KG1 (cell line): ENCODE measurements at places on chromosomes 11 and 22.

DNA sequence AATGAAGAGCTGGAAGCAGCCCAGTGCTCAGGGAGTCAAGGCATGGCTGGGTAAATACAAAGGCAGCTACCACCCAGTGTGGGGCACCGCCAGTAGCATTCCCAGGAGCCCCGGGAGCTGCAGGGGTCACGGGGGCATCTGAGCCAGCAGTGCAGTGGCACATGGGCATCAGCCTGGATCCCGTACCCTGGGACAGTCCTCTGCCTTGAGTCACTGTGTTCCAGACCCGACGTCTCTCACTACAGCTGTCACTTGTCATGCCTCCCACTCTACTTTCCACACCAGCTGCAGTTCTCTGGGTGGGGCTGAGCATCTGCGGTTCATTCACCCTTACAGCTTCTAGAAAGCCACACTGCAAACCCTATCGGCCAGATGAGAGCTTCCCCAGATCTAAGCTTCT is 29.6 kb downstream of the DHCR7 start:
- no peak for DNase-seq

- DNase-seq: no peak
Measured at GRCh38 chr11:63705526-63705925, 24.2 kb downstream of the RTN3 start.

GRCh38 chr11:110452720-110453119 is 23.0 kb downstream of the FDX1 start:
- DNase-seq: no peak

DNA sequence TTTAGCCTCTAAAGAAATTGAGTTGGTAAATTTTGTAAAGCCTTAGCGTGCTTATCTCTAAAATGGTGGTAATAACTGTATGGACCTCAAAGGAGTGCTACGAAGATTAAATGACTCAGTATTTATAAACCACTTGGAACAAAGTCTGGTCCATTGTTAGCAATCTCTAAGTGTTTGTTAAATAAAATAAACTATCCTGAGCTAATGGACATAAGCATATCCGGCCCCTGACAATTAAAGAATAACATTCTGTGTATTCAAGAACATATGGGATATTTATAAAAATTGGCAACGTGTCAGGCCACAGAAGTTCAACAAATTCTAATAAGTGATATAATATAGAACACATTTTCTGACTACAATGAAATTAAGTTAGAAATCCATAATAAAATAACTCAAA is 71.0 kb downstream of the MYEOV start:
- no peak for DNase-seq

GRCh38 chr11:131658952-131659351 is 288.5 kb downstream of the NTM start:
- peak; percentile 64 for DNase-seq

DNA sequence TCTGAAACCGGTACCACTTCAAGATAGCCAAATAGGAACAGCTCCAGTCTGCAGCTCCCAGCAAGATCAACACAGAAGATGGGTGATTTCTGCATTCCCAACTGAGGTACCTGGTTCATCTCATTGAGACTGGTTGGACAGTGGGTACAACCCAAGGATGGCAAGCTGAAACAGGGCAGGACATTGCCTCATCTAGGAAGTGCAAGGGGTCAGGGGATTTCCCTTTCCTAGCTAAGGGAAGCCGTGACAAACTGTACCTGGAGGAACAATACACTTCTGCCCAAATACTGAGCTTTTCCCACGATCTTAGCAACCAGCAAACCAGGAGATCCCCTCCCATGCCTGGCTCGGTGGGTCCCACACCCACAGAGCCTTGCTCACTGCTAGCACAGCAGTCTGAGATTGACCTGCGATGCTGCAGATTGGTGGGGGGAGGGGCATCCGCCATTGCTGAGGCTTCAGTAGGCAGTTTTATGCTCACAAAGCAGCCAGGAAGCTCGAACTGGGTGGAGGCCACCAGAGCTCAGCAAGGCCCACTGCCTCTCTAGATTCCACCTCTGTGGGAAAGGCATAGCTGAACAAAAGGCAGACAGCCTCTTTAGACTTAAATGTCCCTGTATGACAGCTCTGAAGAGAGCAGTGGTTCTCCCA is 59.9 kb upstream of the C11orf58 start:
- DNase-seq: no peak

- no peak for DNase-seq
Measured at GRCh38 chr11:57547854-57548377, 10.5 kb downstream of the SMTNL1 start.

DNA sequence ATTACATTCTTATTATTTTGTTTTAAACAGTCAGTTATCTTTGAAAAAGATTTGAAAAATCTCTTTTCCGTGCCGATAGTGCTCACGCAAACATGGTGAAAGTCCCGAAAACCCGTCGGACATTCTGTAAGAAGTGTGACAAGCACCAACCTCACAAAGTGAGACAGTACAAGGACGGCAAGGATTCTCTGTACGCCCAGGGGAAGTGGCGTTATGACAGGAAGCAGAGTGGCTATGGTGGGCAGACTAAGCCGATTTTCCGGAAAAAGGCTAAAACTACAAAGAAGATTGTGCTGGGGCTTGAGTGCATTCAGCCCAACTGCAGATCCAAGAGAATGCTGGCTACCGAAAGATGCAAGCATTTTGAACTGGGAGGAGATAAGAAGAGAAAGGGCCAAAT is 28.7 kb upstream of the CTSD start:
- no peak for DNase-seq

DNA sequence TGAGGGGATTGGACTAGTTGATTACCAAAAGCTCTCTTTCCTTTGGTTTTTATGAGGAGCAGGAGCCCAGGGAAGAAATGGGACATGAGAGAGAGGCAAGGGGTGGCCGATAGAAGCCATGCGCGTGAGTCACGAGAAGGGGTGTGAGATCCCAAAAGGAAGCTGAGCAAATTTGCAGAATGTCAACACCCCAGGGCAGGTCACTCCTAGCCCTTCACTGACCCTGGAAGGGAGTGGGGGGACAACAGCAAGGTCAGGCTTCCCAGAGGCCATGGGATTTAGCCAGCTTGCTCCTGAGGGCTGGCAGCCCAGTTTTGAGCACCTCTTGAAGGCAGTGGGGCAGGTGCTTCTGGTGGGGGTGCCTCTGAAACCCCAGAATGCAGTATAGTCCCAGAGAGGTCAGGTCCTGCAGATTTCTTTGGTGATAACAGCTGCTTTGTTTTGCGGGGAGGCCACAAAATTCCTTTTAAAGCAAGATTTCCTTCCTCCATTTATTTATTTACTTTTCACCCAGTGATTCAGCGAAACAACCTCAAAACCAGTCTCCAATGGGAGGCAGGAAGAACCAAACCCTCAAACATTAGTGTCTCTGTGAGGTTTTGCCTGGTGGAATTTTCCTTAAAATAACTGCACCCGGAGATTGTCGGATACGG is 40.1 kb upstream of the TIMP3 start:
- DNase-seq: no peak

GRCh38 chr11:46452918-46453517 is 61.4 kb upstream of the CHRM4 start:
- no peak for DNase-seq

GRCh38 chr11:114061048-114061680 is 1.7 kb downstream of the ZBTB16 start:
- DNase-seq: peak; percentile 52

DNA sequence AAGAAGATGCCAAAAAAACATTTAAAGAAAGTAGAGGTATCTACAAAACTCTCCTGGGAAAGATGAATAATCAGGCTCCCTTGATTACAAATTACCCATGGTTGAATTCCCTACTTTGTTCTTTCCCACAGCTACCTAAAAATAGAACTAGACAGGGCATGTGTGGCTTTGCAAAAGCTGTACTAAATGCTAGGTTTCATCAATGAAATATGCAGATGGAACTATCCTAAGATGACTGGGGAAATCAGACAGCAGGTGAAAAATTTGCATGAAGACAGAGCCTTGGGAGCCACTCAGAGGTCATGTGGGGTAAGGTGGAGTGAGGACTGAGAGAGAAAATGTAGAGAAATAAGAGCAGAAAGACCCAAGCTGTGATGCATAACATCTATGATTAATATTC is 14.7 kb downstream of the LAYN start:
- no peak for DNase-seq

GRCh38 chr11:65891219-65892136 is 1.0 kb downstream of the CCDC85B start:
- DNase-seq: no peak

DNA sequence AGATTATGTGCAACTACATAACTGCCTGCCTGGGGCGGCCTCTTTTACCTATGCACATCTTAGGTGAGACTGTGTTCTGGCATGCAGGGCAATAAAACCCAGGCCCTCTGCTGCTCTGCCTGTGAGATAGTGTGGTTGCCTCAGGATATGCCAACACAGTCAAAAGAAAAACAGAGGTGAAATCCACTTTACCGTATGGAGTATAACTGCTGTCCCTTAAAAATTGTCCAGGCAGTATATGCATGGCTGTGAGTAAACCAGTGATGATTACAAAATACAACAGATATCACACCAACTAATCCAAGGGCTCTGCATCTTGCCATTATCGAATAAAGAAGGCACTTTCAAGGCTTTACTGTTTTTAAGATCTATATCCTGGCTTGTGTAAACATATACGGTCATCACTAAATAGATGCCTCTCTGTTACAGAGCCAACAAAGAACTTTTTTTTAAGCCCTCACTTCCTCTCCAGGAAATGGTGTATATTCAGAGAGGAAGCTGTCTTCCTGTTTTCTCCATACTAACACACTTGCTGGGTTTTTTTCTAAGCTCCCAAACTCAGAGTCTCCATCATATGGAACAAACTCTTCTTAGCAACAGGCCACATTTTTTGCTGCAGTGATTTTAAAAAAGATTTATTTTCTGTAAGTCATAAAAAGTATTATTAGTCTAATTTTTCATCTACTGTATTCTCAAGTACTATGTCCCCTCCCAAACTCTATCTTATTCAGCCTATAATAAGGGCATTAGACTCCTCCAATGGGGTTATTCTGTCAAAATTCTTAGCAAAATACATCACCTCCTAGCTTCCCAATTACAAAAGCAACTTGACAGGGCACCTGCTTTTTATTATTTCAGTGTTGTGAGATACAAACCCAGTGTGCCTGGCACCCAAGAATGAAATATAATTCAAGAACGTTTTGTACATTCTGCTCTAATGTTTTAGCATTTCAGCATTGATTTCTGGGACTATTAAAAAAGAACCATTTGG is 135.2 kb downstream of the MAML2 start:
- DNase-seq: peak; percentile 76

GRCh38 chr11:36722421-36722820 is 124.4 kb upstream of the RAG2 start:
- DNase-seq: no peak

DNA sequence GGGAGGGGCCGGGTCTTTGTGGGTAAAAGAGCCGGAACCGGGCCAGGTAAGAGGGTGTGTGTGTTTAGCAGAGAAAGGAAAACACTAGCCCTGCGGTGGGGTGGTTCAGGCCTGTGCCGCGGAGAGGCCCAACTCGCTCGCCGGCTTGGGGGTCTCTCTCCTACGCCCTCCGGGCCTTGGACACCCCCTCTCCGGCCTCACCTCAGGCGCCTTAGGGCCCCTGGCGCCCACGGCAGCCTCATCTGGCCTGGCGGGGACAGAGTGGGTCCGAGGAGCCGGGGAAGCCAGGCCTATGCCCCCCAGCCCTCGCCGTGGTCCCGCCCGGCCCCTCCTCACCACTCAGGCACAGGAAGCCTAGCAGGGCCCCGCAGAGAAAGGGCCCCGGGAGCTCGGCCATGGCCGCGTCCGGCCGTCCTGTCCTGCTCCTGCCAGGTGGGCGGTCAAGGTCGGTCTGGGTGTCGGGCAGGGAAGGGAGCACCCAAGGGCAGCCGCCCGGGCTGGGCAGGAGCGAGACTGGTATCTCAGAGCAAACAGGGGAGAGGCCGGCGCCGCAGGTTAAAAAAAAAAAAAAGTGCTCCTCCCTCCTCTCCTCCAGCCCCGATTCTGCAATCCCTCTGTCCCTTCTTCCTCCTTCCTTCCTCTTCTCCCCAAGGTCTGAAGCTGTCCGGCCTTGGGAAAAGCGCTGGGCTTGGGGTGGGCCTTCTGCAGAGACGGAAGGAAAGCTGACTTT is at the start of gene VSIG2:
TSS of gene VSIG2 (minus strand) at position 515 of the 730 bp plus-strand sequence. CDS start at position 397, 118 bp downstream.
- DNase-seq: no peak

GRCh38 chr22:33757041-33757801 is 163.1 kb downstream of the LARGE1 start:
- no peak for DNase-seq

DNA sequence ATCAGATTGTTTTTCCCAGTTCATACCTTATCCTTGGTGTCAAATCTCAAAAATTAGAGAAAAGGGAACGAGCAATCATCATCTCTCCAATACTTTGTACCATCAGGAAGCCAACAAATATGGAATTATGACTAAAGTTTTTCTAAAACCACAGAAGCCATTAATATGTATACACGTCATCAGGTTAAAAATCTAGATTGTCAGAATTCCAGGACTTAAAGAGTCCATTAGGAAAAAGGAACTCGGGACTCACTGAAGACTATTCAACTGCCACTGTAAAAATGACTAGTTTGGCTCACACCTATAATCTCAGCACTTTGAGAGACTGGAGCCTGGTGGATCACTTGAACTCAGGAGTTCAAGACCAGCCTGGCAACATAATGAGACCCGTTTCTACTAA is 344.4 kb upstream of the LRRC4C start:
- no peak for DNase-seq

- DNase-seq: no peak
Measured at GRCh38 chr22:38837414-38837928, 6.4 kb downstream of the NPTXR start.

GRCh38 chr11:13965337-13965736 is 2.8 kb downstream of the SPON1 start:
- no peak for DNase-seq

GRCh38 chr11:45676522-45677095 is 11.2 kb upstream of the CHST1 start:
- DNase-seq: no peak

- peak; percentile 64 for DNase-seq
Measured at GRCh38 chr11:128848815-128849455, 18.2 kb downstream of the KCNJ1 start.

GRCh38 chr11:86781546-86781945 is 18.8 kb upstream of the PRSS23 start:
- DNase-seq: no peak

GRCh38 chr22:27397954-27398342 is 403.6 kb downstream of the MN1 start:
- DNase-seq: no peak

- DNase-seq: no peak
Measured at GRCh38 chr11:19580646-19581045, 132.0 kb upstream of the NAV2 start.

DNA sequence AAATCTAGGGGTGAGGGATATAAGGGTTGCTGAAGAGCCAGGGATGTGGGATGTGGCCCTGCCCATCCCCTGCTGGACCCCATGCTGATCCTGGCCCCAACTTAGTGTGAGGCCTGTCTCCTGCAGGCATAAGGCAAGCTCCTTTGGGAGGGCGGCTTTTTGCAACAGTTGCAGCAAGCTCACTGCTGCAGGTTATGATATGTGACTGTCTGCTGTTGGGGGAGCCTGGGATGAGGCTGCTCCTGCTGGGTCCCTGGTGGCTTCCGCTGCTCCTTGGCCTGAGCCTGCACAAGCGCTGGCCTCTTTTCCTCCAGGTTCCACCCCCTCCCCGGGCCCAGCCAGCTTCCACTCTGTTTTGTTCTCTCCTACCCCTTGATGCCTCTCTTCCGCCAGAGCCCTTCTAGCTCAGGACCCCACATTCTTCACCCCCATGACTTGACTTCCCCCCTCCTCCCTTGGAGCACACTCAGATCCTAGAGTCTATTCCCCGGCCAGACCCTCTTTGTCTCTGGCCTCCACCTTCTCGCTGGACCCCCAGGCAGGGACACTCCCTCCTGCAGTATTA is 35.0 kb upstream of the SYT13 start:
- DNase-seq: no peak

- DNase-seq: no peak
Measured at GRCh38 chr11:75328426-75329277, 22.8 kb downstream of the ARRB1 start.

GRCh38 chr11:2577991-2578928 is 121.5 kb downstream of the KCNQ1OT1 start:
- no peak for DNase-seq
